ENCODE measurements at places on chromosomes 4 and X. TPM values are rescaled to one million over a fixed set of nuclear protein-coding genes. Genes with fewer than 3 reads are reported as not detected.

DNA sequence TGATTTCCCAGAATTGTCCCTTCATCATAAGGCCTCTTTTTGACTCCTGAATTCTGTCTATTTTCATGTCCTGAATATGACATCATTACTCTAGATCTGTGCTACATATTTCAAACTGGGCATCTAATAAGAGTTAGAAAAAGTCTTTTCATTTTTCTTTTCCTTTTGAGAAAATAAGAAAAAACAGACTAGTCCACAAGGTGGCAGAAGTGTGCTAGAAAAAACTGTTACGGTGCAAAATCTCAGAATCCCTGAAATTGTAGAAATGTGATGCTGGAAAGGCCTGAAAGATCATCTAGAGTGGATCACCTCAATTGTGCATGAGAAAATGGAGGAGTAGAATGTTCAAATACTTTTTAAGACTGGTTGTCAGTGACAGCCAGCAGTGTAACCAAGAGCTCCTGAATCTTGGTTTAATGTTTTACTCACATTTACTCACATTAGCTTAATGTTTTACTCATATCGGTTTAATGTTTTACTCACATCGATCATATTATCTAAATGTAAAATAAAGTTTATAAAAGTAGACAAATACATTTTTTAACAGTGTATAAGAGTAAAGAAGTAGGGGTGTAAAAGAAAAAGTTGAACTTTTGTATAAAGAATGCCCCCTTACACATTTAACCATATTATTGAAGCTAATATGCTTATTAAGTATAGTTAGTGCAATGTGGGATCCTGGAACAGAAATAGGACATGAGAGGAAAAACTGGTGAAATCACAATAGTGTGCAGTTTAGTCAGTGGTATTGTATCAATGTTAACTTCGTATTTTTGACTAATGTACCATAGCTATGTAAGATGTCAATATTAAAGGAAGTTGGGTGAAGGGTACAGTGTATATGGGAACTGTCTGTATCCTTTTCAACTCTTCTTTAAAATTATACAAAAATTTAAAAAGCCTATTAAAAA, 15.2 kb downstream of the ASB11 start:
- no peaks in the 10 kb centered on the region for H3K4me1 ChIP-seq
- H3K27ac ChIP-seq, result no peak overlapping the region
- DNase-seq, result peak; percentile 28
- no peak overlapping the region for H3K4me3 ChIP-seq
- H3K27me3 ChIP-seq, result no peaks in the 10 kb centered on the region

NDST3 gene
- 1.7 TPM for total RNA-seq

IL2 gene
- total RNA-seq, result not detected

GRCh38 chrX:111743316-111743715, 62.3 kb downstream of the ALG13 start:
- no peak for DNase-seq
- no peaks in the 10 kb centered on the region for H3K27me3 ChIP-seq
- no peak overlapping the region for H3K27ac ChIP-seq

POF1B gene
- total RNA-seq, result 33.4 TPM

GRCh38 chr4:10584042-10584441, 100.5 kb downstream of the CLNK start:
- H3K27me3 ChIP-seq, result no peaks in the 10 kb centered on the region
- H3K27ac ChIP-seq, result no peak overlapping the region
- H3K4me1 ChIP-seq, result peaks cover under 1% of the 10 kb centered on the region

FGB gene
- 1,901 TPM for total RNA-seq

GRCh38 chr4:38290366-38290765, 330.2 kb downstream of the PTTG2 start:
- no peak overlapping the region for H3K4me3 ChIP-seq
- H3K36me3 ChIP-seq, result no peaks in the 10 kb centered on the region
- no peak for DNase-seq
- H3K4me1 ChIP-seq, result no peaks in the 10 kb centered on the region
- no peaks in the 10 kb centered on the region for H3K27me3 ChIP-seq

GRCh38 chrX:13983734-13984133, 46.0 kb downstream of the GEMIN8 start:
- H3K36me3 ChIP-seq, result no peaks in the 10 kb centered on the region
- no peaks in the 10 kb centered on the region for H3K4me1 ChIP-seq
- H3K27me3 ChIP-seq, result no peaks in the 10 kb centered on the region
- no peak overlapping the region for H3K4me3 ChIP-seq

- DNase-seq, result no peak
- H3K36me3 ChIP-seq, result no peaks in the 10 kb centered on the region
- H3K4me3 ChIP-seq, result no peak overlapping the region
- H3K4me1 ChIP-seq, result peaks cover 4% of the 10 kb centered on the region
Observed at GRCh38 chr4:134727696-134728095, 526.1 kb upstream of the PABPC4L start.

SMIM10 gene
- 3.2 TPM for total RNA-seq

GRCh38 chr4:532588-533317, 33.7 kb downstream of the PIGG start:
- no peak overlapping the region for H3K27ac ChIP-seq
- no peaks in the 10 kb centered on the region for H3K27me3 ChIP-seq
- H3K4me3 ChIP-seq, result no peak overlapping the region
- DNase-seq, result no peak
- no peaks in the 10 kb centered on the region for H3K4me1 ChIP-seq

GRCh38 chrX:134459683-134460004, 321 bp upstream of the HPRT1 start:
- peak overlapping the region; percentile 75 for H3K27ac ChIP-seq
- H3K36me3 ChIP-seq, result no peaks in the 10 kb centered on the region
- DNase-seq, result no peak

DNA sequence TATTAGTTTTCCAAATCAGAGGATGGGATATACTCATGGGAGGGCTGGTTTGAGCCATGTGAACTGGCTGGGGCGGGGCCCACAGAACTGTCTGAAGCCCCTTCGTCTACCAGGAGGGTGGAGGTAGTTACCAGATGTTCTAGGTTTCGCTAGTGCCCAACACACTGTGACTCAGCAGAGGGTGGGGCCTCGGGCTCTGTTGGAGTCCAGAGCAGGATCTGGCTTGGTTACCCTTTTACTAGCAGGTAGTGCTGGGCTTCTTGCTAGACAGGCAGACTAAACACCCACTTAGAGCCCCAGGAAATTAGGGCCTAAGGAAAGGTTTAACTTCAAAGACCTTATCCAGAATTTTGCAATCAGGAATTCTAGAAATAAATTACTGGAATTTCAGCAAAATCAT, 56.2 kb upstream of the CHRDL1 start:
- peak; percentile 27 for DNase-seq
- no peak overlapping the region for H3K27ac ChIP-seq
- H3K4me3 ChIP-seq, result no peak overlapping the region
- no peaks in the 10 kb centered on the region for H3K27me3 ChIP-seq
- H3K4me1 ChIP-seq, result no peaks in the 10 kb centered on the region

SMIM31 gene
- total RNA-seq, result 0.43 TPM

GRCh38 chr4:128162434-128162833, 101.3 kb downstream of the LARP1B start:
- H3K4me3 ChIP-seq, result no peak overlapping the region
- H3K27ac ChIP-seq, result no peak overlapping the region
- no peaks in the 10 kb centered on the region for H3K4me1 ChIP-seq
- no peaks in the 10 kb centered on the region for H3K27me3 ChIP-seq

DNA sequence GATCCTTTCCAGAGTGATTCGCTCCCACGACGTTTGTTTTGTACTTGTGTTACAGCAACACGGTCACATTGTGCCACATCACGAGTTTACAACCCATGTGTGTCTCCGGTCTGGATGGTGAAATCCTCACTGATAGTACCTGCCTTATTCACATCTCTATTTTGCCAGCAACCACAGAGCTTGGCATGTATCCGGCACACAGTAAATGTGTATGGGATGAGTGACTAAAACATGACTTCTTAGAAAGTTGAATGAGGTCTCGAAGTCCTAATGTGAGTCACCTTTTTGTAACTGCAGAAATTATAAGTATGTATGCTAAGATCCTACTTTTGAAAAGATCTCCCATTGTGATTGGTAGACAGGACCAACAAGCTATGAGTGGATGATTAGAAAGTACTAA, 7.5 kb downstream of the STOX2 start:
- no peaks in the 10 kb centered on the region for H3K4me1 ChIP-seq
- peaks cover 13% of the 10 kb centered on the region for H3K27me3 ChIP-seq
- no peak for DNase-seq
- H3K36me3 ChIP-seq, result no peaks in the 10 kb centered on the region
- H3K27ac ChIP-seq, result no peak overlapping the region
- H3K4me3 ChIP-seq, result no peak overlapping the region

SRPX gene
- 82.4 TPM for total RNA-seq

GRCh38 chr4:78627046-78627965, 75.7 kb downstream of the ANXA3 start:
- H3K4me3 ChIP-seq, result no peak overlapping the region
- H3K36me3 ChIP-seq, result no peaks in the 10 kb centered on the region
- H3K27ac ChIP-seq, result peak overlapping the region; percentile 97
- peak; percentile 64 for DNase-seq

DNA sequence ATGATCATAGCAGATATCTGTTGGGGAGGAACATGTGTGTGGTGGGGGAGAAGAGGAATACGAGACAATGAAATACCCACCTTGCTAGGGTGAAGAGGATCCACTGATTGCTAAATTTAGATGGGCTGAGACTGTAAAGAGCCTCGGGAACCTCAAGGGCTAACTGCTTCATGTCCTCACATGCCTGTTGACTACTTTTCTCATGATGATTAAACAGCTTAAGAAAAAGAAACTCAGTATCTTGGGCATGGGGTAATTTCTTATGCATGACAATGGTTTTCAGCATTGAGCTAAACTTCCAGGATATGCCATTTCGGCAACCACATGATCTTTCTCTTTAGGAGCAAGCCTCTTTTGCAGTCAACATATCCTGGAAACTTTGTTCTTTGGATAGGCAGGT, 3.9 kb upstream of the LNX1 start:
- peaks cover 17% of the 10 kb centered on the region for H3K4me1 ChIP-seq
- no peaks in the 10 kb centered on the region for H3K27me3 ChIP-seq
- DNase-seq, result no peak
- H3K27ac ChIP-seq, result no peak overlapping the region
- no peaks in the 10 kb centered on the region for H3K36me3 ChIP-seq

GRCh38 chrX:120125444-120125843, 9.7 kb upstream of the RHOXF1 start:
- DNase-seq, result no peak
- H3K27ac ChIP-seq, result no peak overlapping the region
- H3K4me3 ChIP-seq, result no peak overlapping the region
- H3K27me3 ChIP-seq, result no peaks in the 10 kb centered on the region
- no peaks in the 10 kb centered on the region for H3K4me1 ChIP-seq

DNA sequence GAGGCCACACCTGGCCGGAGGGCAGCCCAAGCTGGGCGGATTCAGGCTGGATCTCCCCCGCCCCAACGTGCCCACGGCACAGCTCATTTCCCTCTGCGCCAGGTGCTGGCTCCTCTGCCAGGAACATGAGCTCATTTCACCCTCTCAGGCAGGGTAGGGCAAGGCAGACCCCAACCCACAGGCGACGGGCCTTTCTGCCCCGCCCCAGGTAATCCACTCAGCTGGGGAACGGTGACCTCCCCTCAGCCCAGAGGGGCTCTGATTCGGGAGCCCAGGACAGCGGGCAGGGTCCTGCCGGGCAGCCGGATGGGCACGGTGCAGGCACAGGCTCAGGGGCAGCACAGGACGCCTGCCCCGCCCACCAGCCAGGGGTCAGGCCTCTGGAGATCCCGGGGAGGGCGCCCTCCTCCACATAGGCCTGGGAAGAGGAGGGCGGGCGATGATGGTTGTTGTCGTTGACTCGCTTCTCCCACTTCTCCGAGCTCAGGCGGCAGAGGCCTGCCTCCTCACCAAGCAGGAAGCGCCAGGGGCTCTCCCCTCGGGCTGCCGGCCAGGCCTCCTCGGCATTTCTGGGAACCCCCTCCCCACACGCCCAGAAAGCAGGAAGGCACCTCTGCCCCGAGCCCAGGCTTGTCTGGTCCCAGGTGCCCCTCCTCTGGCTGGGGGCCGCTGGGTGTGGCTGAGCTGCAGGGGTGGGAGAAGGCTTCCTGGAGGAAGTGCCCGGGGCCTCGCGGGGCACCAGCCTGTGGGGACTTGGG, 31.1 kb downstream of the TACC3 start:
- no peaks in the 10 kb centered on the region for H3K27me3 ChIP-seq
- H3K4me3 ChIP-seq, result no peak overlapping the region
- H3K36me3 ChIP-seq, result no peaks in the 10 kb centered on the region
- no peak overlapping the region for H3K27ac ChIP-seq
- H3K4me1 ChIP-seq, result peaks cover 30% of the 10 kb centered on the region

FRMD7 gene
- not detected for total RNA-seq

SSX2B gene
- total RNA-seq, result not detected

- DNase-seq, result no peak
- no peak overlapping the region for H3K4me3 ChIP-seq
- no peaks in the 10 kb centered on the region for H3K36me3 ChIP-seq
Observed at GRCh38 chr4:150679018-150679764, 97.2 kb downstream of the MAB21L2 start.

- no peak for DNase-seq
- no peaks in the 10 kb centered on the region for H3K27me3 ChIP-seq
- no peaks in the 10 kb centered on the region for H3K36me3 ChIP-seq
- peaks cover 46% of the 10 kb centered on the region for H3K4me1 ChIP-seq
- H3K27ac ChIP-seq, result peak overlapping the region; percentile 72
Observed at GRCh38 chr4:140061194-140061593, 92.8 kb downstream of the MAML3 start.

- no peak overlapping the region for H3K27ac ChIP-seq
- no peak for DNase-seq
- H3K4me3 ChIP-seq, result no peak overlapping the region
- H3K4me1 ChIP-seq, result peaks cover 10% of the 10 kb centered on the region
- H3K27me3 ChIP-seq, result no peaks in the 10 kb centered on the region
Observed at GRCh38 chrX:41472231-41472815, 25.2 kb downstream of the NYX start.

NPY5R gene
- total RNA-seq, result 0.30 TPM

SRPX2 gene
- total RNA-seq, result 19.1 TPM
